Progenitor cell of endocrine pancreas (in vitro differentiated cells): ENCODE measurements at places on chromosomes 6 and 20.
A peak's percentile ranks its signal among the peaks of the same experiment; 100 is the strongest.

- no peak for DNase-seq
Measured at GRCh38 chr6:42696526-42697267, 25.7 kb downstream of the PRPH2 start.

DNA sequence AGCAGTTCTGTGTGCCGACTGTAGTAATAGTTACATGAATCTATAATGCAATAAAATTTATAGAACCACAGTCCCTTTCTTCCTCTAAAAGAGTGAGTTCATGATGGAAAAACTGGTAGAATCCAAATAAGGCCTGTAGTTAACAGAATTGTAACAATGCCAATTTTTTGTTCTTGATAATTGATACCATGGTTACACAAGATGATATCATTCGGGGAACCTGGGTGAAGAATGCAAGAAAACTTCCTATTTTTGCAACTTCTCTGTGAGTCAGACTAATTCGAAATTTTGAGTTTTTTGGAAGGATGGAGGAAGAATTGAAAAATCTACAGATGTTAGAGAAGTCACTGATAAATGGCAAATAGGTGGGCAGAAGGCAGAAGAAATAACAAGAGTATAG is 381.8 kb downstream of the CDKAL1 start:
- DNase-seq, result no peak

- DNase-seq, result peak; percentile 82
Measured at GRCh38 chr6:3742426-3743344, 8.8 kb downstream of the PXDC1 start.

GRCh38 chr6:119348096-119348747 is 1.3 kb downstream of the MAN1A1 start:
- DNase-seq, result peak; percentile 20

GRCh38 chr6:30893001-30893591 is 8.8 kb downstream of the DDR1 start:
- DNase-seq, result no peak

DNA sequence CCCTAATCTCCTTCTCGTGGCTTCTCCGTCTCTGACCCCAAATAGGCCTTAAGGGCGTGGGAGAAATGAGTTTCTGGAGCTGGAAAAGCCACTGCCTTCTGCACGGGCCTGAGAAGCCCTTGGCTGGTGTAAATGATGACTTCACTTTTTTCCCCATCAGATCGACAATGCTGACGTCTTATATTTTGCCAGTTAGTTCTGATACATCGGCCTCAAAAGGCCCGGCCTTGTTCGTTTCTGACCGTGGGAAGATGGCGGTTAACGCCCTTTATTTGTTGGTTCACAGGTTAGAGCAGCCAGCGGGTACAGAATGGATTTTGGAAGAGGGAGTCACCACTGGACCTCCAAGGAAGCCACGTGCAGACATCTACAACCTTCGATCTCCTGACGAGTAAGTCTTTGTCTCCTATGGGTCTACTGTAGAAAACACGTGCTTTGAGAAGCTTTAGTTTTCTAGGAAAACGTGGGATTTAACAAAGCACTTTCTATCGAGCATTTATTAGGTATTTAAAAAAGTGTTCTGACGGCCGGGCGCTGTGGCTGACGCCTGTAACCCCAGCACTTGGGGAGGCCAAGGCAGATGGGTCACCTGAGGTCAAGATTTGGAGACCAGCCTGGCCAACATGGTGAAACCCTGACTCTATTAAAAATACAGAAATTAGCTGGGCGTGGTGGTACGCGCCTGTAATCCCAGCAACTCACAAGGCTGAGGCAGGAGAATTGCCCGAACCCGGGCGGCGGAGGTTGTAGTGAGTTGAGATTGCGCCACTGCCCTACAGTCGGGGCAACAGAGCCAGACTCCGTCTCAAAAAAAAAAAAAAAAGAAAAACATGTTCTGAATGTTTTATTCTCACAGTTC is 1.2 kb upstream of the ZNFX1 start:
- DNase-seq, result no peak

GRCh38 chr6:7119272-7119801 is 11.6 kb downstream of the RREB1 start:
- no peak for DNase-seq

DNA sequence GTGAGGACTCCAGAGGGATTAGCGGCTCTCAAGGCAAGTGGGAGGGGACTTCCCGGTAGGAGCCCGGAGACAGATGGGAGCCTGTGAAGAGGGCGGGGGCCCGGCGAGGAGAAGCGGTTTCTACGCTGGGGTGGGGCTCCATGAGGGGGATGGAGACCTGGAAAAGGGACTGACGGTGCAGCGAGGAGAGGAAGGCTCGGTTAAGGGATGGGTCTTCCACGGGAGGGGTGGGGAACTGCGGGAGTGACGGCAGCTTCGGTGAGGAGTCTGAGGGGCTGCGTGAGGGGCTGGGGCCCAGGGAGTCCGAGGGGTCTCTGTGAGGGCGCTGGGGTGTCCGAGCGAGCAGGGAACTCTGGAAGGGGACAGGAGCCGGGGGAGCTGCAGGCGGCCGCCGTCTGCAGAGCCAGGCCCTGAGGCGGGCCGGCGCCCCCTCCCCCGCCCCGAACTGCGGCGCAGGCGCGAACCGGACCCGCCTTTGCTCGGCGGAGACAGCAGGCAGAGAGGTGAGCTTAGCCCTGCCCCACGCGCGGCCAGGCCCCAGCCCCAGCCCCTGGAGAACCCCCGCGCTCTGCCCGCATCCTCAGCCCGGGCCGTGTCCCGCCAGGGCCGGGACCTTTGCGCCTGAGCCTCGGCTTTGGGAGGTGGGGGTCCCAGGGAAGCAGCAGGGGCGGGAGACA is at the start of gene NRSN2:
NRSN2 (plus strand) TSS at position 472 of the 677 bp plus-strand sequence. CDS start 2,533 bp downstream, outside the sequence.
- DNase-seq, result peak; percentile 58

DNA sequence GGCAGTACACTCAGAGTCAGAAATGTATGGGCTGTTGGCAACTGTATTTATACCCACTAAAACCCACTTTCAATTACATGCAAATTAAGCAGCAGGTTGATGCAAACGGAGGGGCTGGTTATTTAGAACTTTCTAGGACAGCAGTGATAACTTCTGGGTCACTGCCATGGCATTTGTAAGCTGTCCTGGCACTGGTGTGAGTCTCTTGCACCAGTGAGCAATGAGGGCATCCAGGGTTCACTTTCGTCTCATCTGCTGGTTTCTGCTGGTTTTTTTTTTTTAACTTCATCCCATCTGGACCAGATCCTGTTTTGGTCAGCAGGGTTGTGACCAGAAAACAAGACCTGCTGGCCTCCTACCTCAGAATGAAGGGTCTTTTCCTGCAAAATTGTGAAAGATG is 49.2 kb downstream of the CDH26 start:
- DNase-seq, result no peak

DNA sequence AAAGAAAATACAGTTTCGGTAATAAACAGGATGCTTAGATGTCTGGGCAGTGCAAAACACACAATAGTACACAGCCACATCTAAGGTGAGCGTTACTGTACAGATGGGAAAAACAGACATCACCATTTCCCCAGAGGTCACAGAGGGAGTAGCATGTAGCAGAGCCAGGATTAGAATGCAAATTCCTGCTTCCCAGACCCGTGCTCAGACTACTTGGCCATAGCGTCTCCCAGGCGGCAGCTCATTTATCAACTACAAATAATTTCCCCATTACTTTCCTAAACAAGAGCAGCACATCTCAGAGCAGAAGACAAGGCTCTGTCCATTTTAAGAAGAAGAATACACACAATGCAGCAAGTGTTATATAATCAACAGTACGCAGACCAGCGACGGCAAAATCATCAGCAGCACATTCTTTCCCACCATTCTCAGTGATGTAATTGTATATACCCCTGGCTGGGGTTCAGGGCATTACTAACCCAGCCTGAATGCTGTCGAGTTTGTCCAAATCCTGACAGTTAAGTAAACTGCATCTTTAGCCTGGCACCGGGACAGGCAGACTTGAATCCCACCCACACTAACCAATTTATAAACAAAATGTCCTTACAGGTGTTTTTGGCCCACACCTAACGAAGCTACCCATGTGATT is 61.9 kb downstream of the CNKSR3 start:
- DNase-seq, result no peak

- no peak for DNase-seq
Measured at GRCh38 chr20:62186887-62187866, 4.3 kb downstream of the MTG2 start.

DNA sequence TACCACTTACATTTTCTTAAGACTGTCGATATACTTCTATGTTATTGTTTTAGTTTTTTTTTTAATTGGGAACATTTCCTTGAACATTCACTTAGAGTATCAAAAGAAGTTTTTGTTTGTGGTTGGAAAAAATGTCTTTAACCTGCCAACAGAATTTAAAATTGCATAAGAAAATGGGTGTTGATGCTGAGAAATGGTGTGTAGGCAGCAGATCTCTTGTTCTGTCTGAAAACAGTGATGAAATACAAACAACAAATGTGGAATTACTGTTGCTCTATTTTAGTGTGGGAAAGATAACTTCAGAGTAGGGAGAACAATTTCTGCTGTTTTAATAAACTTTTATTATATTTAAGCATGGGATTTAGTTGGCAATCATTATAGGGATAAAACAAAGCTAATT is 293.5 kb downstream of the CDKAL1 start:
- DNase-seq, result no peak

- no peak for DNase-seq
Measured at GRCh38 chr6:116512734-116513133, 1.3 kb downstream of the CALHM5 start.

GRCh38 chr20:63978319-63979228 is 868 bp downstream of the SAMD10 start:
- DNase-seq, result peak; percentile 59

GRCh38 chr6:1247056-1247455 is 64.8 kb upstream of the FOXQ1 start:
- no peak for DNase-seq

GRCh38 chr6:25918083-25918683 is 12.3 kb downstream of the SLC17A2 start:
- no peak for DNase-seq

DNA sequence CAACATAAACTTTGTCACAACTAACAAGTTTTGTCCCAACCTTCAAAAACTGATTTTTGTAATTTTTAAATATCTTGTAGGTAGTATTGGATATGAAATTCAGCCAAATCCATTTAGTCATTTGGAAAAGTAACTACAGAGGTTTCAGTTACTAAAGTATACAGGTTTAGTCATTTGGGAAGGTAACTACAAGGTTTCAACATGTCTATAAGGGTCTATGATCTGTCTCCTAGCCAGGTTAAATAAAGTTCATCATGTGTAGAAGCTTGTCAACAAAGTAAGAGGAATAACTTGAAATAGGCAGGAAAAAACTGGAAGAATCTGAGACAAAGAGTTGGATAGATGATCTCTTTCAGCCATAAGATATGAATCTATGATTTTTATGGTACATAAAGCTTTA is 229.8 kb downstream of the COL12A1 start:
- DNase-seq, result no peak

- DNase-seq, result no peak
Measured at GRCh38 chr20:24488064-24488799, 18.8 kb downstream of the SYNDIG1 start.

DNA sequence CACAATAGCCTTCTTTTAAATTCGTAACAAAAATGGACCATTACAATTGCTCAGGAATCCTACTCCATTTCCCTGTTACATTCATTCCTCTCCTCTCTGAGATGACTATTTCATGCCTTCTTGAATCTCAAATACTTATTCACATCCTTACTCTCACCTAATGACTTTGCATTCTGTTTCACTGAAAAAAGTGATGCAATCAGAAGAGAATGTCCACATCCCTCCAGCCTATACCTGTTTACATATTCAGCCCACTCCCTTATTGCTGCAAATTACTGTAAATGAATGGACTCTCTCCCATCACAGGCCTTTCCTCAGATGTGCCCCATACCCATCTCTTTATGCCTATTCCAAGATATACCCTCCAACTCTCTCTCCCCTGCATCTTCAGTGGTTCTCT is 8.6 kb downstream of the TAAR1 start:
- DNase-seq, result no peak

GRCh38 chr6:31393932-31394331 is 9.5 kb upstream of the MICA start:
- no peak for DNase-seq

GRCh38 chr6:63415286-63415685 is 95.5 kb upstream of the LGSN start:
- DNase-seq, result no peak

DNA sequence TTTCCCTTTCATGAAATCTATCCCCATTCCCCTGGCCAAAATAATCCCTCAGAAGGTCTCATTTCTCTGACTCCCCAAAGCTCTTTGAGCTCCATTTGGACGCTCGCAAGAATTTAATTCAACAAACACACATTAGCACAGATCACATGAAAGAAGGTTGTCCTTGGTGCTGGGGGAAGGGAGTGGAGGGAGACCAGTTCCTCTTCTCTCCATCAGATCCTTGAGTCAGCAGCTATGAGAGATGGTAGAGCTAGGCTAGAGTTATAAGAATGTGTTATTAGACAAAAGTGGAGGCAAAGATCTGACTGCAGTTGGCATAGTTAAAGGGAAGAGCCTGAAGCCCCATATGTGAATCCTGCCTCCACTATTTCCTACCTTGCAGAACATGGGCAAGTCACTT is 184.2 kb upstream of the CDYL start:
- DNase-seq, result no peak

DNA sequence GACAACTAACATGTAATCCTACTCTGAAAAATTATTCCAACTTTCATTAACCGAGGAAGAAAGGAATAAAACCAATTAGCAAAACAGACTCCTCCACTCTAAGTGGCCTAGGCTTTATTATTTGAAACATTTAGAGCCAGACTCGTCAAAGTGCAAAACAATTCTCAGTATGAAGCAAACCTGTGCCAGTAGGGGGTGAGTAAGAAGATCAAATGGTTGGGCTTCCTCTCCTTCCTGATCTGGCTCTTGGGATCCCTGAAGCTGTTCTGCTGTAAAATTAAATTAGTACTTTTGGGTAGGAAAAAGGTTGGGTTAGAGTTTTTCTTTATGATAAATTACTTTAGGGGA is 177.6 kb upstream of the MAN1A1 start:
- no peak for DNase-seq

- no peak for DNase-seq
Measured at GRCh38 chr6:117545161-117545595, 57.1 kb downstream of the GOPC start.

GRCh38 chr6:163813979-163814493 is 399.5 kb downstream of the QKI start:
- no peak for DNase-seq

GRCh38 chr6:33197431-33198048 is 2.9 kb downstream of the RXRB start:
- DNase-seq, result no peak
